ENCODE measurements at places on chromosomes 11 and 22.
A peak's percentile ranks its signal among the peaks of the same experiment; 100 is the strongest.

GRCh38 chr11:45810431-45811108 is 5.6 kb downstream of the SLC35C1 start:
- DNase-seq: no peak

GRCh38 chr11:94181943-94182342 is 53.3 kb downstream of the PANX1 start:
- DNase-seq: no peak

DNA sequence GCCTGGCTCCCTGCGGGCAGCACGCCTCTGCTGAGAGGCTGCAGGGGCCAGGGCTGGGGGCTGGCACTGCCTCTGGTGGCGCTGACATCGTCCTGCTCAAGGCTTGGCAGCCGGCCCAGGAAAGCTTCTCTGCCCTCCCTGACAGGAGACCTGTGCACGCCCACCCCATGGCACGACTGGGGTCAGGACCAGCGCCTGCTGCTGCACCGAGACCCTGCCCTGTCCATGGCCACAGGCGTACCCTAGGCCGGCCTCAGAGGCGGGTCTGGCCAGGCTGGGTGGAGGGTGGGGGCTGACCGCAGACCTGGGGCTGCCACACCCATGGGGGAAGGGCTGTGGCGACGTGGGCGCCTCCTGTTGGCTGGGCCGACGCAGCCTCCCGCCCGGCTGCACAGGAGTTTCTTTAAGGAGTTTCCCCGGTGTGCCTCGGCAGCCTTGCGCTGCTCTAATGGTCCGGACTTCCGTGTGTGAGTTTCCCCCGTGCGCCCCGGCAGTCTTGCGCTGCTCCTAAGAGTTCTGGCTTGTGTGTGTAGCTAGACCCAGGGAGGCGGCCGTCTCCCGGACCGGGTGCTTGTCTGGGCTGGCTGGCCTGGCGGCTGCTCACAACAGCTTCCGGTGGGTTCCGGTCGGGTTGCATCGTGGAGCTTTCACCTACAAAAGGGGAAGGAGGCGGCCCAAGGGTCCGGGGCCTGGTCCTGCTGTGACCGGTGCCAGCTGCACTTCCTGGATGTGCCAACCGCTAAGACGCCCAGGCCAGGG is 4.6 kb downstream of the TRABD start:
- peak; percentile 79 for DNase-seq

DNA sequence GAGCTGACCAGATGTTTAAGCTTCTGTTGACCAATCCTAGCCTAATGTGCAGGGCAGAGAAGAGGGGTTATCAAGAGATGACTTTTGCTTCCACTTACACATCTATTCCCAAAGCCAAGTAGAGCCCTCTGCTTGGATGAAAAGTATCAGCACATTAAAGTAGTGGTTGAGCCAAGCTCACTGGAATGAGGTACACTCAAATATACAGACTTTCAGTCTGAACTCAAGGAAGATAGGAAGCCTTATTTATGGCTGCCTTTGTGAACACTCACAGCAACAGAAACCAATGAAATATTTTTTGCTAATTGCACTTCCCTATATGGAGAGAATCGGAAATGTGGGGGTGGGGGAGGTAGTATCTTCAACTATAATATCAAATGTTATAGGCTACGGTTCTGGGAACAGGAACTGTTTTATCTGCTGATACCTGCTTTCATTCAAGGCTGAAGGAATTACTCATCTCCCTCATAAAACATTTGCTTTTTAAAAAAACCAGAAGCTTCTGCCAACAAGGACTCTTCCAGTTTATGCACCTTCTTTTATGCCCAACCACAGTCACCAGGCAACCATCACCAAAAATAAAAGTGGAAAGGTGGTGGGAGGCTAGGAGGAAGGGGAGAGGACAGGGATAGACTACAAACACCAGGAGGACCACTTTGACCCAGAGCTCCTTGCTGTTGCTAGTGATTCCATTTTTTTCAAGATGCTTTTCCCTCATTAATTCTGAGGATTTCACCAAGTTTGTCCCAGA is 91.2 kb downstream of the CLPB start:
- DNase-seq: peak; percentile 55

GRCh38 chr11:83004746-83005556 is 66.7 kb downstream of the RAB30 start:
- DNase-seq: no peak

- DNase-seq: no peak
Measured at GRCh38 chr22:28903080-28903479, 19.7 kb downstream of the ZNRF3 start.

GRCh38 chr11:30016588-30017363 is at the start of gene KCNA4:
Gene KCNA4 (minus strand): TSS chr11:30017030. CDS start chr11:30012678, 4,352 bp downstream.
- DNase-seq: no peak

DNA sequence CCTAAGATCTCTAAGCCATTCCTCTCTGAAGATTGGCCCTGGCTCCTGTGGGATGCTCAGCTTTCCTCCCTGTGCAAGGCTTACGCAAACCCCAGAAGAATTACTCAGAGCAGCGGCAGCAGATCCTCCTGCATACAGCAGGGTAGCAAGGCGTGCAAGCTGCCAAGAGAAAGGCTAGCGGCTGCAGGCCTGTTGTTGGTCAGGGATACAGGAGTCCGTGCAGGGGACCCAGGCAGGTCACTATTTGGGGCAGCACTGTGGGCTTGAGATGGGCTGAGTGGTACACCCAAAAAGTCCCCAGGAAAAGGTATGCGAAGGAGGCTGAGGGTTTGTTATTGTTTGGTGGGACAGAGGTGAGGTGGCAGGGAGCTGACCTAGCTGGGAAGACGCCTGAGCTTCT is 1.5 kb downstream of the GLB1L2 start:
- no peak for DNase-seq

- no peak for DNase-seq
Measured at GRCh38 chr11:70705930-70706329, 307.6 kb downstream of the CTTN start.

DNA sequence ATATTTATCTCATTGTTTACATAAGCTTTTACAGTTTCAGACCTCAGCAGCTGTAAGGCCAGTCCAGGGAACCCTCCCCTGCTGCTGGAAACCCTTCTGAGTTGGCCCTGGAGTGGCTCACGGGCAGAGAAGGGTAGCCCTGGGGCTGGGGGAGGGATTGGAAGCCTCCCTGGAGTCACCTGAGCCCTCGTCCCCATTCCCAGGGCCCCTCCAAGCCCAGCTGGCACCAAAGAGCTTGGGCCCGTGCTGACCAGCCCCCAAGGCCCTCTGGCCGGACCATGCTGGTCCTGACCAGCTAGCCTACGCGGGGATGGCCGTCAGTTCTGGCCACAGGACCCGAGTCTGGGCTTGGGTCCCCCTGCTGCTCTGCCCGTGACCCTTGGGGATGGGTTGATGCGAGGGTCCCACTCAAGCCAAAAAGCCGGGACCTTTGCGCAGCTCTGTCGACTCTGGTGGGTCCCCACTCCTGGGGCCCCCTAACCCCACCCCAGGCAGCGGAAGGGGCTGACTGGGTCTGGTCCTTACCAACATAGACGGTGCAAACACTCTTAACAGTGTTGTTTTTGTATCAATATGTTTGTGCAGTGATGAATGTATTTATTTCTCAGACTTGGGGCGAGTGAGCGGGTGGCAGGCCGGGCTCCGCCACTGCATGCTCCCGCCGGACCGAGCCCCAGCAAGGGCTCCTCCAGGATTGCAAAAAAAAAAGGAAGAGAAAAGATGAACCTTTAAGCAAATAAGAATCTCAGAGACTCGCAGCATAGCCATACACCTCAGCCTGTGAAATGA is 17.5 kb upstream of the TMEM191C start:
- no peak for DNase-seq

DNA sequence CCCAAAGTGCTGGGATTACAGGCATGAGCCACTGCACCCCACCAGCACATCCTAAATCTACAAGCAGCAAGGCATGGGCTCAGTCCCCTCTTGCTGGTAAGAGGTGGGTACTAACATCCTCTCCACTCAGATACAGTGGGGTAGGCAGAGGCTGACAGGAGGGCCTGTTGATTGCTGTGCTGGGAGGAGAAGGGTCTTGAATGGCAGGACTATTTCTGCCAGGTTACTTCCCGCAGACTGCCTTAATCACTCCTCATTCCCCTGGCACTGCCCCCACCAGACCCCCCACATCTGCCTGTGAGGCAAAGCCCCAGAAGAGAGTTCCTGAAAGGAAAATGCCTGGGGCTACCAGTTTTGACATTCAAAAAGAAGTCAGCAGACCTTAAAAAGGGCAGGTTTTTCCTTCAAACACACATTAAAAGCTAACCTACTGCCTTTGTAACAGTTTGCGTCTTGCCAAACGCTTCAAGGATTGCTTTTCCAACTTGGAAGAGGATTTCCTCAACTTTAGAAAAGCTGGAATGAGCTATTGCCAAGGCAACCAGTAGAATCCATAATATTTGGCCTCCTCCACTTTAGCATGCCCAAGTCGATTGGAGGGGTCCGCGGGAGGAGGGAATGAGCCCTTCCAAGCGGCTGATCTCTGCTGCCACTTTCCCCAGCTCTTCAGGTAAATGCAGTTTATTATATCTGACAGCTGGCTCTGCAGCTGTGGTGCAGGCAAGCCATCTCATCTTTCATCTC is 62.0 kb downstream of the FDX1 start:
- no peak for DNase-seq

DNA sequence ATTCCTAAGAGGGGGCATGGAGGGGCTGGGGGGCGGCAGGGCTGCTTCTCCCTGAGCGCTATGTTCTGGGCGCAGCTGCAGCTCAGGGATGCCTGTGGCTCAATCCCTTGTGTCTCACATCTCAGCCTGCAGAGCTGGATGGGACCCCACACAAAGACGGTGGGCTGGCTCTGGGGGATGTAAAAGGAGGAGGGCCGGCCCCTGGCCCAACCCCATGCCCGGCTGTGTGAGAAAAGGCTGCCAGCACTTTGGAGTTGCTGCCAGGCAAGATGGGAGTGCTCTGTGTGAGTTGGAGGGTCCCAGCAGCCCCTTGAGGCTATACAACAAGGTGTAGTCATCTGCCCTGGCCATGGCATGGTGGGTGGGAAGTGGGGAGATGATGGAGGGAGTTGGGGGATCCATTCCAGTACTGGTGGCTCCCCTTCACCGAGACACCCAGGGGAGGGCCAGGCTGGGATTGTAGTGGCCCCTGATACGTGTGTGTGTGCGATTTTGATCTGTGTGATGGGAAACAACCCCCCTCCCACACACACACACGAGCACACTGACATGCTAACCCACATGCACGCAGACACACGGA is 1.3 kb upstream of the TBX10 start:
- no peak for DNase-seq

- peak; percentile 66 for DNase-seq
Measured at GRCh38 chr11:19615341-19616183, 97.1 kb upstream of the NAV2 start.

DNA sequence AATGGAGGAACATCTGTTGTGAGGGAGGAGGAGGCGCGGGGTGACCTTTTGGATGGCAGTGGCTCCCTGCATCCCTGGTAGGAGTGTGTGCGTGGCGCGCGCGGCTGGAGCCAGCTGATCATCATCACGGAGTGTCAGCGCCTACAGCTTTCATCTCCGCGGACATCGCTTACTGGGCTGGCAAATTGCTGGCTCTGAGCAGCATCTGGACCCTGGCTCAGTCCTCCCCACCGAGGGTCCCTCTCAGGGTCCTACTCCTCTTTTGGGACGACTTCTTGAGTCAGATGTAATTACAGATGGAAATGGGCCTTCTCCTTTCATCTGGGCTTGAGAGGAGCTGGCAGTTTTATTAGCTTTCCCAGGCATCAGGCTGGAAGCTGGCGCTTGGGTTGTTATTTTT is 85.3 kb downstream of the CACNA1I start:
- no peak for DNase-seq

- no peak for DNase-seq
Measured at GRCh38 chr11:83219095-83219494, 25.6 kb downstream of the ANKRD42 start.

- no peak for DNase-seq
Measured at GRCh38 chr22:38046070-38046748, 11.0 kb upstream of the PICK1 start.

DNA sequence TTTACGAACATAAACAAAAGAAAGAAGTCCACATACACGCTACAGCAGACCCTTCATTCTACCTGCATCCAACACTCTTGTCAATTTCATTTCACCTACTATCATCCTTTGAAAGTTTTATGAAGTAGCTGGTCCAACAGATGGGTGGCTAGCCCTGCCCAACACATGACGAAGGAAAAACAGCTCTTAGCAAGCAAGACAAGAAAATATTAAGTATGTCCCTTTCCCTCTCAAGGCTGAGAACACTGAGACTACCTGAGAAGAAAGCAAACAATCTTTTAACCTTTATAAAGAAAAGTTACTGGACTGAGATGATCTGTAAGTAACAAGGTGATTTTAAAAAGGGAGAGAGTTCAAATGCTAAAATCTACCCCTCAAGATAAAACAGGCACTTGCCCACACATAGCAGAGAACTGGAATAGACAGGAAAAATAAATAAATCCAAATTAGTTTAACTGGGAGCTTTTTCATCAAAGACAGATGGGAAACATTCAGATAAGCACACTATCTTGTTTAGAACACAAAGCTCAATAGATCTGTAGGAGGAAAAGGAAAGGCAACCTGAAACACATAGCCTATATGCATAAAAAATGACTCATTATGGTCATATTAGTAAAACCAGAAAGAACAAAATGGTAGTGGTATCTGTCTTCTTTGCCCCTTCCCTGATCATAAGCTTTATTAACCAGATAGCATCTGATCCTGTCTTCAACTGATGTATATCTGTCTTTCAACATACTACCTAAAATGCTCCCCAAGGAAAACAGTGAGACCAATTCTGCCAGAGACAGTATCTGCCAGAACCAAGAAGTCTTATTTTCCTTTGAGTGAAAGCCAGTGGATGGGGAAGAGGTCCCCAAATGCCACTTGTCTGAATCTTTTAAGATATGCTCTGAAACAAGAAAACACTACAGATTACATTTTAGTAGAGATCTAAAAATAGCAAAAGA is 104.3 kb downstream of the MRTFA start:
- DNase-seq: no peak

DNA sequence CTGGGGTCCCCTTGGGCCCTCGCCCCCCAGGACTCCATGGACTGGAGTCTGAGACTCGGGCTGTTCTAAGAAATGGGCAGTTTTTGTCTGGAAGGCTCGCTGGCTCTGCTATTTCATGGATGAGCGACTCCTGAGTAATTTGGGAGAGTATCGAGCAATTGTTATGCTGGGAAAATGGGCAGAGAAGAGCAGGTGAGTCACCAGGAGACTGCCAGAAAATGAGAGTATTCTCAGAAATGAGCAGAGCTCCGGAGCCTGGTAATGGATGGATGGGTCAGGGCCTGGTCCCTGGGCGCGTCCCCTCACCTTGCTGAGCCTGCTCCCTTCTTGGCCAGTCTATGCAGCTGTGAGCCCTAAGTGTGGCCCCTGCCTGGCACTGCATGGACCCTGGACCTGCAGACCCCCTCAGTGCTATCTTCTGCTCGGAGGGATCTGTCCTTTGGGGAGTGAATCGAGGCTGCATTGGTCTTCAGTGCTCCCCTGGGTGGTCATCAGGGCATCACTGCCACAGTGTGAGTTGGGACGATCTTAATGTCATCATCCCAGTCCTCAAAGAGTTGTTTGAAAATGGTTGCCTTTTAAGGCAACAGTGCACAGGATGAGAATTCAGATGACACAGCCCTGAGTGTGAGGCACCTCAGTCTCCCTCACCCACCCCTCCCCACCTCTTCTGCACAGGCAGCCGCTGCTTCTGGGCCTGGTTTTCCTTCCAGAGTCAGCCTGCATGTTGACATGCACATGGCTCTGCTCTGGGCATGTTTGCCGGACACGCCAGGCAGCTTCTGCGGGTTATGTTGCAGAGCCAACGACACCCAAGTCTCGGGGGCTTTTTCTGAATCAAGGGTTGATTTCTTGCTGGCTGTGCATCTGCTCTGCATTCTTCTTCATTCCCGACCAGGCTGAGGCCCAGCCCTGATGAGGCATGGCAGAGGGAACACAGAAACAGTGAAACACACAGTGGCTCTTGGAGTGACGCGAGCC is 519.0 kb downstream of the TBC1D22A start:
- no peak for DNase-seq

Measured in suppressor macrophage treated with lipopolysaccharide for 4 hours (primary cell).